ENCODE measurements at places on chromosomes 5 and 9. TPM values are rescaled to one million over a fixed set of nuclear protein-coding genes. Genes with fewer than 3 reads are reported as not detected.

Gene KLHL3
- total RNA-seq, result 2.2 TPM

Gene SLC1A3
- total RNA-seq, result not detected

Gene CTXN3
- not detected for total RNA-seq

Gene LRRC70
- 0.73 TPM for total RNA-seq

Gene CNTNAP3
- total RNA-seq, result not detected

Gene C5
- total RNA-seq, result 1.5 TPM

Gene ZBED3
- total RNA-seq, result 0.62 TPM

Gene PCA3
- total RNA-seq, result not detected

Gene GALT
- total RNA-seq, result 68.9 TPM

Gene SLC28A3
- 0.44 TPM for total RNA-seq

Gene RHOBTB3
- 0.37 TPM for total RNA-seq

Gene VDAC1
- total RNA-seq, result 508 TPM

Data from activated CD4-positive, alpha-beta T cell treated with anti-CD3 and anti-CD28 coated beads, Interleukin-2, amount 10 ng/mL, durations not matched to agents 24 days and 14 days (primary cell).